ENCODE measurements at places on chromosomes 13 and 19. TPM values are rescaled to one million over a fixed set of nuclear protein-coding genes. Genes with fewer than 3 reads are reported as not detected.

Gene SARS2
- 13.2 TPM for total RNA-seq

- no peak for DNase-seq
Observed at GRCh38 chr13:48741377-48741776, 87.6 kb downstream of the CYSLTR2 start.

GRCh38 chr13:35480346-35480745 is 3.9 kb upstream of the MAB21L1 start:
- no peak for DNase-seq

Gene RGCC
- 40.2 TPM for total RNA-seq

GRCh38 chr19:10191347-10191746 is 3.4 kb downstream of the DNMT1 start:
- no peak for DNase-seq

Gene RAB3A
- 35.5 TPM for total RNA-seq

Gene ARMC6
- total RNA-seq = 12.2 TPM

Gene SHANK1
- total RNA-seq = 0.32 TPM

DNA sequence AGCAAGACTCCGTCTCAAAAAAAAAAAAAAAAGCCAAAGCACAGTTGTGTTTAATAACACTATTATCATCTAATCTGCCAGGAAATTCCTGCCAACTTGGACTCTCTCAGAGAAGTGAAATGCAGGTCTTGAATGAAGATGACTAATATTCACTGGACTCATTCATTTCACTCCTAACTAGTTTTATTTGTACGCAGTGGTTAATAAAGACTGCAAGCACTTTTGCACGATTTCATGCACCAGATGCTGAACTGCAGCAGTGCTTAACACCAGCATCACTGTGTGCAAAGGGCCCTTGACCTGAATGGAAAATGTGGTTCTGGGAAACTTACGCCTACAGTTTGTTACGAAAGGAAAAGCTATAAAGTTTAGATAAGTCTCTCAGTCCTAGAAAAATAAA is 63.3 kb downstream of the DHRS12 start:
- no peak for DNase-seq

DNA sequence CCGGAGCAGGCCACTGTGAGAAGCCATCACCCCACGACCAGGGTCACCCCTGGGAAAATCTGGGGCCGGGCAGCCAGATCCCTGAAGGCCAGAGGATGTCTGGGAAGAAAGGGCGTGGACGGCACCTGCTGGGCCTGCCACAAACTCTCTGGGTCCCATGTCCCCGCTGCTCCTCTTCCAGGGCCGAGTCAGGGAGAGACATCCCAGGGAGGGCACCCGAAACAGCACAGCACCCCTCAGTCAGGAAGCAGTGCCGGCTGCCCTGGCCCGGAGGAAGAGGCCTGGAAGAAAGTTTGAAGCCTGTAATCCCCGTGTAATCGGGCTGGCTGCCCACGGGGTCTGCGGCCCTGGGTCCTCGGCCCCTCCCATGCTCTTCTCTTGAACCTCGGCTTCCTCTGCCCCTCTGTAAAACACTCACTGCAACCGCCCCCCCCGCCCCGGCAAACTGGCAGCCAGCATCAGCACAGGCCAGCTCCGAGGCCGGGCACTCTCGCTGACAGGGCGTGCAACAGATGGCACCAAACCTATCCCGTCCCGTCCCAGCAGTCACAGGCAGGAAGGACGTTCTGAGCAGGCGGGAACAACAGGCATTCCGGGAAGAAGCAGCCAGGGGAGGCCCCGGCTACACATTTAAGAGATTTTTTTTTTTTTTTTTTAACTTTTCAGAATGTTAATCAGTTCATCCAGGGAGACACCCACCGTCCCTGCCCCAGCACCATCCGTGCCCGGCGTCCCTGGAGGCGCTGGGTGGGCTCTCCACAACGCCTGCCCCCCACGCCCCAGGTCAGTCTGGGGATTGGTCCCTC is 1.5 kb downstream of the SBNO2 start:
- peak; percentile 66 for DNase-seq

Gene FARP1
- 14.9 TPM for total RNA-seq

Measured in left ventricle myocardium superior (tissue), 1 donor.